Endothelial cell of umbilical vein (primary cell): ENCODE measurements at places on chromosomes 12 and 14. TPM values are rescaled to one million over a fixed set of nuclear protein-coding genes. Genes with fewer than 3 reads are reported as not detected.

GRCh38 chr12:9991876-9992275 lies 7.0 kb downstream of the CLEC1B start:
- no peak overlapping the region for H3K27ac ChIP-seq
- no peak for DNase-seq
- H3K4me1 ChIP-seq = no peaks in the 10 kb centered on the region
- no peak overlapping the region for H3K4me3 ChIP-seq
- H3K36me3 ChIP-seq = no peaks in the 10 kb centered on the region

DNA sequence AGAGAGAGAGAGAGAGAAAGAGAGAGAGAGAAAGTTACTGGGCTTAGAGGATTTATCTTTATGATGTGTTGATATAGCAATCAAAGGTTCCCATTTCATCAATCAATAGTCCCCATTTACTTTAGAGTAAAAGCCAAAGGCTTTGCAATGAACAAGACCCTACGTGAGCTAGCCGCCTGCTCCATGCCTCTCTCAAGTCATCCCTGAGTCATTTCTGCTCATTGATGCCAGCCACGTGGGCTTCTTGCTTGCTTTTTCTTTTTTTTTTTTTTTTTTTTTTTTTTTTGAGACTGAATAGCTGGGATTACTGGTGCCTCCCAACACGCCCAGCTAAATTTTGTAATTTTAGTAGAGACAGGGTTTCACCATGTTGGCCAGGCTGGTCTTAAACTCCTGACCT lies 70.9 kb downstream of the GPR135 start:
- no peaks in the 10 kb centered on the region for H3K36me3 ChIP-seq
- no peak overlapping the region for H3K4me3 ChIP-seq
- no peak for DNase-seq
- H3K27me3 ChIP-seq = no peaks in the 10 kb centered on the region
- peaks cover 10% of the 10 kb centered on the region for H3K4me1 ChIP-seq

DNA sequence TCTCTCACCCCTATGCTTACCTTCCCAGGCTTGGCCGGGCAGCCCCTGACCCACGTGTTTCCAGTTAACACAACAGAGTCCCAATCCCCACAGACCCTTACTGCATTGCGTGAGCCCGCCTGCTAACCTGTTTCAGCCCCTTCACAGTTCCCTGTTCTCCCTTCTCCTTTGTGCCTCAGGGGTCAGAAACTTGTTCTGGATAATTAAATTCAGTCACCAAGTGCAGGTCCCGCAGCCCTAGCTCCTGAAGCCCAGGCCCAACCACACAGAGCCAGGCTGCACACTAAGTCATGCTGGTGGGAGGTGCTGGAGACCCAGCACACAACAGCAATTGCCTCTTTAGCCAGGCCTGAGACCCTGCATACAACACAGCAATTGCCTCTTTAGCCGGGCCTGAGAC lies 9.6 kb downstream of the ISM2 start:
- no peak overlapping the region for H3K4me3 ChIP-seq
- no peaks in the 10 kb centered on the region for H3K36me3 ChIP-seq
- H3K4me1 ChIP-seq = no peaks in the 10 kb centered on the region
- no peaks in the 10 kb centered on the region for H3K27me3 ChIP-seq
- DNase-seq = no peak

DNA sequence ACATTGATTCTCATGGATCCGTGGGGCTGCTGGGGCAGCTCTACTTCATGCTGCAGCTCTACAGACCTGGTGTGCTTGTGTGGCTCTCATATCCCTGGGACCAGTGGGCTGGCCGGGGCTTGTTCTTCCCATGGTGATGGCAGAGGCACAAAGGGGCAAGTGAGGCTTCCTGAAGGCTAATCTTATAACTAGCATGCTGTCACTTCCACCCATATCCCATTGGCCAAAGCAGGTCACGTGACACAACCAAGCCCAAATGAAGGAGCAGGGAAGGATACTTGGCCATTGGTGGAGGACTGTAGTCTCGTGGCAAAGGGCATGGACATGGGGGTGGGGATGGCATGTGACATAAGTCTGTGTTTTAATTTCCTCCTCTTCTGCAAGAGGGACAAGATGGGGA lies 9.9 kb downstream of the PLBD2 start:
- no peak for DNase-seq
- H3K27me3 ChIP-seq = no peaks in the 10 kb centered on the region
- H3K4me1 ChIP-seq = no peaks in the 10 kb centered on the region

DNA sequence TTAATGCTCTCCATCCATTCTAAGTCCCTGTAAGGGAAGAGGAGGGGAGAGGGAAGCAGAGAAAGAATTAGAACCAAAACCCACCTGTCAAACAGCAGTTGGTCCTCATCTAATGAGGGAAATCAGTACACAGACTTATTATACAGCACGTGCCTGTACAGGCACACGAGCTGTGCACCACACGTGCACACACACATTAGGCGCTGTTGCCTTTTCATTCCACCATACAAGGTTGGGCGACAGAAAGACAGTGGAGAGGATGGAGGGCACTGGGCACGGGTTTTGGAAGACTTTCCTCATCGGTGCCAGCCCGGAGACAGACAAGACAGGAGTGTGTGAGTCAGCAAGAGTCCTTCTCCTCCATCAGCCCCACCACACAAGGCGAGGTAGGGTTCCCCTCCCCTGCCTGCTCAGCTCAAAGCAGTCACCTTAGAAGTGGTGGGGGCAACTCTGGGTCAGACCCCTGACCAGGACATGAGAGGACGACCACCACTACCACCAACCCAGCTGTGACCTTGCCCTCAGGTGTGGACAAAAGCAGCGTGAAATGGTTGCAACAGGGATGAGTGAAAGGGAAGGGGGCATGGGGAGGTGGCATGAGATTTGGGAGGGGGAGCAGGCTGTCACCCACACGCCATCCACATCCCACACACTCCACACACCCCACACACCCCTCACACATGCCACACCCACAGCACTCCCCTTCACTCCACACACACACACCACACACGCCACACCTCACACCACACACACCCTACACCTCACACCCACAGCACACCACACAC lies 80.7 kb downstream of the ACTN1 start:
- DNase-seq = no peak
- H3K4me3 ChIP-seq = no peak overlapping the region
- no peak overlapping the region for H3K27ac ChIP-seq
- no peaks in the 10 kb centered on the region for H3K27me3 ChIP-seq

GRCh38 chr14:25246751-25247150 lies 196.8 kb upstream of the STXBP6 start:
- no peaks in the 10 kb centered on the region for H3K36me3 ChIP-seq
- no peak overlapping the region for H3K27ac ChIP-seq
- H3K4me3 ChIP-seq = no peak overlapping the region
- no peaks in the 10 kb centered on the region for H3K27me3 ChIP-seq
- DNase-seq = no peak
- H3K4me1 ChIP-seq = no peaks in the 10 kb centered on the region

GRCh38 chr12:57216014-57216911 lies at the start of gene NXPH4:
NXPH4 (plus strand) TSS chr12:57216794; CDS start chr12:57216970, 176 bp downstream.
- H3K36me3 ChIP-seq = no peaks in the 10 kb centered on the region
- peaks cover 62% of the 10 kb centered on the region for H3K27me3 ChIP-seq
- no peak within 1 kb of the TSS for H3K4me3 ChIP-seq
- no peak within 1 kb of the TSS for H3K27ac ChIP-seq
- DNase-seq = no peak

DNA sequence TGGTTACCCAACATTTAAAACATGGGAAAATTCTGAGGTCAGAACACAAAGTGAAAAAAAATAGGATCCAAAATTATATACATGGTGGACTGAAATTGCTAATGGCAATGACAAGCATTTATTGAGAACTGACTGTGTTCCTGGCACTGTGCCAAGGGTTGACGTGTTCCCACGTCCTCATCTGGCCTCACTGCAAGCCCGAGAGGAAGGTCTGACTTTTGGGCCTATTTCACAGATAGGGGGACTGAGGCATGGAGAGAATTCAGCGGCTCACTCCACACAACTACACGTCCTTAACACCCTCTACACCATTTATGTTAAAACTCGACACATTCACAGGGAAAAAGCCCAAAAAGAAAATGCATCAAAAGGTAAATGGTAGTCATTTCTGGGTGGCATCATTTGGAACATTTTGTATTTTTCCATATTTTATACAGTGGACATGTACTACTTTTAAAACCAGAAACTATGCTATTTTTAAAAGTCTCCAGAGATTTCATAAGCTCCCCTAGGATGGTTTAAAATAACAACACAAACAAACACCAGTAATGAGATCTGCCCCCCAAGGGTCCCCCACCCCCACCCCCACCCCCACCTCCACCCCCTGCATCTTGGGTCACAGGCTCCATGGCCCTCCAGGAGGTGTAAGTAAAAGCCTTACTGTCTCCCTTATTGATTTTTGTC lies 27.7 kb downstream of the CLMN start:
- DNase-seq = peak; percentile 62
- H3K27ac ChIP-seq = peak overlapping the region; percentile 20
- no peaks in the 10 kb centered on the region for H3K36me3 ChIP-seq
- peaks cover 13% of the 10 kb centered on the region for H3K4me1 ChIP-seq
- no peaks in the 10 kb centered on the region for H3K27me3 ChIP-seq
- no peak overlapping the region for H3K4me3 ChIP-seq

- no peak for DNase-seq
- no peaks in the 10 kb centered on the region for H3K4me1 ChIP-seq
- H3K4me3 ChIP-seq = no peak overlapping the region
- H3K36me3 ChIP-seq = peaks cover 9% of the 10 kb centered on the region
Observed at GRCh38 chr12:95060951-95061350, 12.5 kb downstream of the NR2C1 start.

DNA sequence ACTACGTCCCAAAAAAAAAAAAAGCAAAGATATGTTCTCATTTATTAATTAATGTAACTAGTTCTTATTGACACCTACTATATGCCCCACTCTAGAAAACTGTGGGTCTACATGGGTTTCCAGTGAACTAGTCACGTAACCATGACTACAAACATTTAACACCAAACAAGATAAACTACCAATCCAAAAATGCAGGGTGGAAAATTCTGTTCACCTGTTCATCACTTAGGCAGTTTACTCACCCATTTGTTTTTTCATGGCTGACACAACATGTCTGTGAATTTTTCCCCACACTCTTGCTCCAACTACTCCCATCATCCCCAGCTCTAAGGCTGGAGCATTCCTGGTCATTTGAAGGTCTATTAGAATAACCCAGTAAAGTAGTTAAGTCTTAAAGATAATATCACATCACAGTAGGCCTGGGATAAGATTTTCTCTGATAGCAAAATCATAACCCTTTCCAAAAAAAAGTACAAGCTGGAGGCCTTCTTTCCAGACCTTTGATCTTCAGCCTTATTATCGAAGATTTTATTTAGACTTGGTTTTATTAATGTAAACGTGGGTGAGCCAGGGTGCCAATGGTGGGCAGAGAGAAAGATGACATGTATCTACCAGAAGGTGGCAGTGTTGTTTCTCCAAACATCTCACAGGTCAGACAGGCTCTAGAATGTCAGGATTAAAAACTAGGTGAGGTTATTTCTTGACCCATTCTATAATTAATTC lies 61.6 kb upstream of the DAAM1 start:
- peaks cover 5% of the 10 kb centered on the region for H3K27me3 ChIP-seq
- no peak overlapping the region for H3K4me3 ChIP-seq
- no peak overlapping the region for H3K27ac ChIP-seq
- no peaks in the 10 kb centered on the region for H3K36me3 ChIP-seq

DNA sequence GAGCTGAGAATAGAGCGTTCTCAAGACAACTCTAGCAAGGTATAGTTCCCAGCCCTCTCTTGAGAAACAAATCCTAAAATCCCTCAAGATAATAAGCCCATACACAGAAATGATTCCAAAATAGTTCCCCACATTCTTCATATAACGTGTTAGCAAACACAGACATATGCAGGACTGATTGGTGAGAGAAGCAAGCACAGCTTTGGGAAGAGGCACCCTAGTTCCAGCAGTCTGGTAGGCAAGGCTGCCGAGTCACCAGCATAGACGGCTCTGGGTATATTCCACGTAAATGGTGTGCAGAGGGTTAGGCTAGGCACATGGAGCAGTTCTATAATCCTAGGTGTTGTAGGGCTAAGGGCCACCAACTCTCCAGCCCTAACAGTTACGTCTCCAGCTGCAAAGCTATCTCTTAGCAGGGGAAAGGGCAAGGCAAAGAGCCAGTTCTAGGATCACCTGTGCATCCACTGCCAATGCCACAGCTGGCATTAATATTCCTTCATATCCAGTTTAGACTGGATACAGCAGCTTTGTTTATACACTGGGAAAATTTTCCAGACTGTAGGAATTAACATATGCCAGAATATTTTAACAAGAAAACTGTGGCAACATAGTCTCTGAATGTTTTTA lies 52.9 kb downstream of the SH2B3 start:
- H3K4me3 ChIP-seq = no peak overlapping the region
- no peak for DNase-seq
- H3K27ac ChIP-seq = no peak overlapping the region
- H3K27me3 ChIP-seq = no peaks in the 10 kb centered on the region
- H3K4me1 ChIP-seq = no peaks in the 10 kb centered on the region
- peaks cover 7% of the 10 kb centered on the region for H3K36me3 ChIP-seq

DNA sequence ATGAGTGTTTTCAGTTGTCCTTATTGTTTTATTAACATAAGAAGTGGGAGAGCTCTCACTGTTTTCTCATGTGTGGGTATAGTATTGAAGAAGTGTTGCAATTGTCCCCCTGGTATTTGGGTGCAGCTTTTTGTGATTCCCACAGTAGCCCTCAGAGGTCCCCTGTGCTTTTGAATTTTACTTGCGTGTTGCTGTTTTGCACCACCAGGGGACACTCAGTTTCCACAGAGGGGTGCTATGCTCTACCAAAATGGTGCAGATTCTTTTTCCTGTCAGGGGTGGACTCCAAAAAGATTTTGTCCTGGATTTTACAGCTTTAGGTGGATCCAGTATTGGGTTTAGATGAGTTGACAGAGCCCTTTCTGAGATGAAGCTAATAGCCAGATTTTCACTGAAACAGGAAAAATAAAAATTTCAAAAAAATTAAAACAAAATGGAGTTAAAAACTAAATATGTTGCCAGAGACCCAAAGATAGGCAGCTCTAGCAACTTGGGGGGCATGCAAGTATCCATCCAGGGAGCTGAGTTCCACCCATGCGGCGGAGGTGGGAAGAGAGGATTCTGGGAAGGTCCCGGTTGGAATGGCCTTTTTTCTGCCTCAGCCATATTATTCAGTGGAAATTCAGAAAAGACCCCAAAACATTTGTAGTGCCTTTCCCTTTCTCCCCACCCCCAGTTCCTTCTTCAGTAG lies 50.2 kb downstream of the TTLL5 start:
- H3K27ac ChIP-seq = no peak overlapping the region
- DNase-seq = peak; percentile 41
- H3K4me1 ChIP-seq = peaks cover 3% of the 10 kb centered on the region
- no peak overlapping the region for H3K4me3 ChIP-seq
- H3K27me3 ChIP-seq = no peaks in the 10 kb centered on the region
- H3K36me3 ChIP-seq = peaks cover 11% of the 10 kb centered on the region

- DNase-seq = peak; percentile 67
- H3K27ac ChIP-seq = peak overlapping the region; percentile 85
- no peak overlapping the region for H3K4me3 ChIP-seq
- peaks cover 76% of the 10 kb centered on the region for H3K4me1 ChIP-seq
Observed at GRCh38 chr12:111438481-111438880, 32.8 kb downstream of the SH2B3 start.

- H3K4me1 ChIP-seq = no peaks in the 10 kb centered on the region
- no peak overlapping the region for H3K4me3 ChIP-seq
- no peaks in the 10 kb centered on the region for H3K27me3 ChIP-seq
- no peak for DNase-seq
- no peaks in the 10 kb centered on the region for H3K36me3 ChIP-seq
- no peak overlapping the region for H3K27ac ChIP-seq
Observed at GRCh38 chr14:80784820-80785219, 156.7 kb downstream of the CEP128 start.

The SELPLG gene
- polyA plus RNA-seq = 1.0 and 1.8 TPM in 2 replicates

The BCL2L14 gene
- not detected in 2 replicates for polyA plus RNA-seq

The GALNT8 gene
- 0.03 TPM in 2 replicates for polyA plus RNA-seq

The ASB2 gene
- polyA plus RNA-seq = not detected in 2 replicates

The KRT83 gene
- not detected in 2 replicates for polyA plus RNA-seq

The ISM2 gene
- not detected in 2 replicates for polyA plus RNA-seq

The SLC25A21 gene
- polyA plus RNA-seq = 0.98 and 4.0 TPM in 2 replicates

The NPAS3 gene
- polyA plus RNA-seq = 0.06 and 0.10 TPM in 2 replicates
